ENCODE measurements at places on chromosomes 2 and 18.

- no peak for DNase-seq
Observed at GRCh38 chr2:202025816-202026215, 7.8 kb upstream of the FZD7 start.

DNA sequence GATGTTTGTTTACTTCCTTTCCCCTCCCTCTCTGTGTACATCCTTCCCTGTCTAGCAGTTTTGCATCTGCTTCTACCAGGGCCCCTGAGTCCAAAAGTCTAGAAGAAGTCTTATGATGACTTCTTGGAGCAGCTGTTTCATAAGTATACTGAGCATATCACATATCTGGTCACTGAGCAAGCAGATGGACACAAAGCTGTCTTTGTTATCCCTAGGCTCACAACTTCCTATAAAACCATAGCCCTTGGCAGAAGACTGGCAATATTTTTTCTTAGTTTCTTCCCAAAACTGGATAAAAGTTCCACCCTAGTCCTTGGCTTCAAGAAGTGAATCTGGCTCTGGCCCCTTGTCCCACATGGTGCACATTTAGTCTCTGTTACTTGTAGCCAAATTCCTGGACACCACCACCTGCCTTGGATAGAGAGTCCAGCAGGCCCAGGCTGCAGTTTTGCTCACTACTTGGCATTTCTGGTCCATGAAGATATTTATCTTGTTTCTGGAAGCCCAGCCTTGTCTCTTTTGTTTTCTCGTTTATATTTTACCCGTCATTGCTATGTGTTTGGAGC lies 22.5 kb downstream of the THOC1 start:
- DNase-seq, result no peak

DNA sequence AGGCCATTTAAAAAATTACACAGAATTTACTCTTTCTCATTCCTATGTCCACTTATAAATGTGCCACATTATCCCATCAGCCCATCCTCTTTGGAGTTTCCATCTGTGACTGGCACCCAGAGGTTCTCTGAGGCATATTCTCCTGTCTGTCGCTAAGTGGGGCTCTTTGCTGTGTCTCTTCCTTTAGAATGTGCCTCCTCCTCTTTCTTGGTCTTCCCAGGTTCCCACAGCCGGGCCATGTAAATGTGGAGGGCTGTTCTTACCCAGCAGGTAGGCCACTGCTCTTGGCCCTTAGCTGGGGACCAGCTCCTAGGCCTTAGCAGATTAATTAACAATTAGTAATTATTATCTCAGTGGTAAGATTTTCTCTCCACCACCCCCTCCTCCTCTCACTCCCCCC lies 167.0 kb downstream of the INSIG2 start:
- no peak for DNase-seq

DNA sequence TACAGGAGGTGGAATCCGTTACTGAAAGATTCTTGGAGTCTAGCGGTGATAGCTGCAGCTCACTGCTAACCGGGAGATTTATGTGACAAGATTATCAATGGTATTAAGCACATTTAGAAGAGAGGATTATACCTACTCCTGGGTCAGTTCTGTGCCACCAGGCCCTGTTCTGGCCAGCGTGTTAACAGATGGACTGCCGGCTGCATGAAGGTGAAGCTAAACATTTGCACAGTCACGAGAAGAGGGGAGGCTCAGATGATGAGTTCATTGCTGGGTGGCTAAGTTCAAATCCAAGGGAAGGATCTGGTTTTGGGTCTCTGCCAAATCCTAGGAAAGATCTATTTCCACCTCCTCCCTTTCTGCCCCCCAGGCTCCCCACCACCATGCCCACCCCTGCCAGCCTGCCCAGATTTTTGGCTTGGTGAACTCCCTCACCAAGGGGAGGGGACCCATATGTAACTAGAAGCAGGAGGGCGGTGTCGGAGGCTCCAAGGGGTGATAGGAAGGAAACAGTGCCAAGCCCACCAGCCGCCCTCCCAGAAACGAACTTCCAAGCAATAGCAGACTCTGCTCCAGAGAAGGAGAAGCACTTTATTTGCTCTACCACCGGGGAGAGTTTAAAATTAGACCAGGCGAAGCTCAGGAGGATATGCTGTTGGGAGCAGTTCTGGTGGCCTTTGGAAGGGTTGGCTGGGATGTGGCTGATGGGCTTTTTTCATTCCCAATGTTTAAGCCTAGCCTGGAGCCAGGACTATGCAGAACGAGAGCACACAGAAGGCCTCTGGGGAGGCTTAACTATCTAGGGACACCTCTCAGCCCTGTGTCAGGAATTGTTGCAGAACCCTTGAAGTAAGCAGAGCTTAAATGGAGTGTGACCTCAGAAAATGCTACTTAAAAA lies 200.5 kb downstream of the KLHL29 start:
- DNase-seq, result no peak

GRCh38 chr2:26767129-26767528 lies 3.0 kb downstream of the SLC35F6 start:
- no peak for DNase-seq

DNA sequence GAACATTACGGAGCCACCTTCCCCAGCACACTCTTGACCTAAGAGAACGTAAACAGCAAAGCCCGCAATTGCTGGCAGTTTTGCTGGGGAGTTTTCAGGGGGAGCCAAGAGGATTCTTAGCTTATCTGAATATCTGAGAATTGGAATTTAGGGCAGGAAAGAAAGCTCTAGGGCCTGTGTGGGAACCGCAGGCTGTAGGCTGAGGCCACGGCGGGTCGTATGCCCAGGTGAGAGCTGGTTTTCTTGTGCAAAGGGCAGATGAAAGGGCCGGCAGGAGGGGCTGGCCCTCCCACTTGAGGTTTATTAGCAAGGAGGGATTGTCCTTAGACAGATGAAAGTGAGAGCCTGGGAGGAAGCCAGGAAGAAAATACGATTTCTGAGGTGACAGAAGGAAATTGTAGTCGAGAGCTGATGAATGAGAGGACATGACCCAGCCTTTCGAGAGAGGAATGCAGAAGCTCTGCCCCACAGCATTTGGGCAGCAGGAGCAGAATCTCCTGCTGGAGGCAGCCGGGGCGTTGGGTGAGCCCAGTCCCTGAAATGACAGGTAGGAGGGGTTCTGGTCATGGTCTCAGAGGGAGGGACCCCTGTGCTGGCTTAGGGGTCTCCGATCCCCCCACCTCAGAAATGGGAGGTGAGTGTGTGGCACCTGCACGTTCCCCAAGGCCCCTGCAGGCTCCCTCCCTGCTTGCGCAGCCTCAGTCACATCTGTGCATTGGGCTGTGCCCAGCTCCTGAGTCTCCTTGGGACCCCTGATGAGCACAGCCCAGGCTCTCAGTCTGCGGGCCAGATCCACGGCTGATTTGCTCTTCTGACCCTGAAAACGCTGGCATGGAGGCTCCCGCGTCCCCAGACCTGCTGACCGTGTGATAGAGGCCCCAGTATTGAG lies 61.1 kb downstream of the CABLES1 start:
- DNase-seq, result no peak

GRCh38 chr2:55051026-55051866 lies 995 bp upstream of the RTN4 start:
- DNase-seq, result peak; percentile 53

DNA sequence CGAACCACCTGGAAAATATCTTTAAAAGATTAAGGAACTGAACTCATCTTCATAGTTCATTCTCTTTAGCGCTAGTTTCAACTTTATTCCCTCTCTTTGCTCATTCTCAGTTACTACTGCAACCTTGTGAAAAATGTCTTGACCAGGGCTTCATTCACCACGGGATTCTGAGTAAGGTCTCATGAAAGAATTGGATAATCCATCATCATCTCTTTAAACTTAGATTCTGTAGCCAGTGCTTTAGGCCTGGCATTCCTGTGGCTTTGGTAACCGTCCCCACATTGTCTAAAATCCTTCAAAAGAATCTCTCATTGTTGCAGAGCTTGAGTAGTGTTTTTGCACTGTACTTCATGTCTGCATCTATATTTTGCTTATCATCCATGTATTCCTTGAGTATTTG lies 229.5 kb downstream of the ETAA1 start:
- no peak for DNase-seq

DNA sequence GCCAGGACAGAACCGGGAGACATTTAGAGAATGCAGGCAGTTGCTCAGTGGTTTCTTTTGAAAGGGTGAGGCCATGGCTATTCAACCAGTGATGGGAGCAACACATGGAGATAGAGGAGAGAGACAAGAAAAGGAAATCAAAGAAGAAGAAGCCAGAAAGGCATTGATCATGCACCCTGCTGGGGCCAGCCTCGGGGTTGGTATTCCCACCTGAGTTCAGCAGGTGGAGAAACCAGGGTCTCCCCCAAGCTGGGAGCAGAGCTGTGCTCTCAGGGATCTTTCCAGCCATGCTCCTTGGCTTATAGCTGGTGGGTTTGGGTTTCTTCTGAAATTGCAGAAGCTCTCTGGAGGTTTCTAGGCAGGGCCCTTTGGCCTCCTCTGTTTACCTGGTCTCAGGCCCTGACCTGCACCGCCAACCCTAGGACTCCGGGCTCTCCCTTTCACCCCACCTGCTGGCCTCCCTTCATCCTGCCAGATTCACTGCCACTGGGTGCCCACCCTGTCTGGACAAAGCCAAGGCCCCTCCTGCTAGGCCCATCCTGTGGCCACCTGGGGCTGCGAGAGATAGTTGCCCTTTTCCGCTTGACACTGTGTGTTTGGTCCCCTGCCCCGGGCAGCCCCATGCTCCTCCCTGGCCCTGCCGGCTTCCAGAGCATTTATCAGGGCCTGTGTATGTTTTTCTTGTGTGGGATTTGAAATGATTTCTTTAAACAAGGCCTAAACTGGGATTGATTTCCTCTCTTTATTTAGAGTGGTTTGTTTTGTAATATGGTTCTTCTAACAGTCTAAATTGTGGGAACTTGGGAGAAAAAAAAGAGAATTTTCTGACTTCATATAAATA lies 126.7 kb downstream of the DDX1 start:
- no peak for DNase-seq

GRCh38 chr18:26976206-26976605 lies 110.7 kb upstream of the AQP4 start:
- no peak for DNase-seq

- no peak for DNase-seq
Observed at GRCh38 chr2:221502270-221503010, 69.7 kb downstream of the EPHA4 start.

DNA sequence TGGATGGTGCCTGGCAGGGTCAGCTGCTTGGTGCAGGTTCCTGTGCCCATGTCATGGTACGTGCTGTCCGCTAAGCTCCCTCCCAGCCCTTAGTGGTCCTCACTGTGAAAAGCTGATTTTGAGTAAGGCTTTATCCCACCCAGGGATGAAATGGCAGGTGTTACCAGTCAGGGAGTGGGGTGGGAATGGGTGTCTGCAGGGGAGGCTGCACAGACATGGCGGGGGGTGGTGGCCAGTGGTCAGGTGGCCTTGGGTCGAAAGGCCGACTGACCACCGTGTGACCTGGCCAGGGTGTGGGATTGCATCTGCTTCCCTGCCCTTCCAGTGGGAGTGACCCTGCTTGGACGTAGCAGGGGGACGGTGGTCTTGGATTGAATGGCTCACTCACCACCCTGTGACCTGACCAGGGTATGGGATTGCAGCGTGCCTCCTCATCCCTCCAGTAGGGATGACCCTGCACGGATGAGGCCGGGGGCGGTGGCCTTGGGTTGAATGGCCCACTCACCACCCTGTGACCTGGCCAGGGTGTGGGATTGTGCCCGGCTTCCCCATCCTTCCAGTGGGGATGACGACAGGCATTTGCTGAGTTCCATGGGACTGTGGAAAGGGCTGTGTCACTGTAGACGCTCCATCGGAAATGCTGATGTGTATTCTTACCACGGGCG lies 29.8 kb downstream of the AGAP1 start:
- DNase-seq, result no peak

DNA sequence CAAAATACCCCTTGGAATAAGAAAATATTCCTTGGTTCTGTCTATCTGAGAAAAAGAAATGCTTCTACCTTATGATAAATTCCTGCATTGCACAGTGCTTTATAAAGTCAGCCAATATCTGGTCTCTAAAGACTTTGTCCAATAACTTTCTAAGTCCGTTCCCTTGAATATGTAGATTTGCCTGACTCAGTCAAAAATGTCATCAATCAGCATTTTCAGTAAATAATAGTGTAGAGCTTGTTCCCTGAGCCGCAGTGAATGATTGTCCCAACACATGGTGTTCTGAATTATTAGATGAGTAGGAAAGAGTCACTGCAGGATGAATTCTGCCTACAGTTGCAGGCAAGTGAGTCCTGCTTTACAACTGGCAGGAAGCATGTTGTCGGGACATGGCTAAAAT lies 316.8 kb upstream of the RBMS1 start:
- no peak for DNase-seq

DNA sequence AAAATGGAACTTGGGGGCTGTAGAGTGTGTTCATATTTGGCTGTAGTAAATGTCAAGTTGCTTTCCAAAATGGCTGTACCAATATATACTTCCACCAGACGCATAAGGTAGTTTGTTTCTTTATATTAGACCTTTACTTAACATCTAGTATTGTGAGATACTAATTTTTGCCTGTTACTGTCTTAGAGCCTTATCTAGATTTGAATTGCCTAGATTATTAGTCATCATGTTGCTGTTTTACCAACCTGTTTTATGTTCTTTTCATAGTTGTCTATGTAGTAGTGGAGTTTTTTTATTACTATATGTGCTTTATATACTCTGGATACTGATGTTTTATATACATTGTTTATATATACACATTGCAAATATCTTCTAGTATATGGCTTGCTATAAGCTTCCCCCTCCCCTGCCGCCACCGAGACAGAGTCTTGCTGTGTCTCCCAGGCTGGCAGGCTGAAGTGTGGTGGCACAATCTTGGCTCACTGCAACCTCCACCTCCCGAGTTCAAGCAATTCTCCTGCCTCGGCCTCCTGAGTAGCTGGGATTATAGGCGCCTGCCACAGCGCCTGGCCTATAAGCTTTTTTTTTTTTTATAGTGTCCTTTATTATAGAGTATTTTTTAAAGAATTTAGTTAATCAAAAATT lies 18.9 kb downstream of the SLC39A10 start:
- no peak for DNase-seq

DNA sequence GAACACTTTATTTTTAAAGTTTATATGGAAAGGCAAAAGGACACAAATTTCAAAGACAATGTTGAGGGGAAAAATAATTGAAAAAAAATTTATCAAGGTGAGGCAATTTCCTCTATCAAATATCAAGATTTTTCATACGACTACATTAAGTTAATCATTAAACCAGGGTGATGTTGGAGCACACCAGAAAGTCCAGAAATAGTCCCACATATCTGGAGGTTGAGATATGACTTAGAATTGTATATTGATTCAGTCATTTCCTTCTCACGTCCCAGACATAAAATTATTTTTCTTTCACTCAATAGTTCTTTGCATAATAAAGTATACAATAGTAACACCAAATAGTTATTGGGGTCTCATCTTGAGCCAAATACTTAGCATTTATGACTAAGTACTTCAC lies 605.1 kb downstream of the NUP35 start:
- DNase-seq, result no peak

All from activated T-cell treated with anti-CD3 and anti-CD28 coated beads, Interleukin-2, amount 50 U/mL, for 24 hours (primary cell).